ENCODE measurements at places on chromosomes 4 and X.
A peak's percentile ranks its signal among the peaks of the same experiment; 100 is the strongest.

- no peak for DNase-seq
Measured at GRCh38 chrX:152155766-152156310, 17.5 kb upstream of the MAGEA10 start.

DNA sequence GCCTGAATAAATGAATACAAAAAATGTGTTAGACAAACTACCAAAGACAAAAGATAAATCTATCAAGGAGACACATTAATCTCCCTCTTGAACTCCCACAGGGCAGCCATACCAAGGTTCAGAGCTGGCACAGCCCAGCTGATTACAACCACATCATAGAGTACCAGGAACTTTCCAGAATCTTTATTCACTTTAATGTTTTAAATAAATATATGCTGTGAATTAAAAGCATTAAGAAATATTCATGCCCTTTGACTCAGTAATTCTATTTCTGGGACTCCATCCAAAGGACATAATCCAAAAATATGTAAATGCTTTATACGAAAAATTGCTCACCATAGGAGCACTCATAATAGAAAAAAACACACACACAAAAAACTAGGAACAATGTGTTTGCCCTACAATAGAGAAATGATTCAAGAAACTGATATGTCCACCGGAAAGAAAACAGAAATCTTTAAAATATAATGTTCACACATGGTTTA, 126.0 kb downstream of the LDB2 start:
- DNase-seq, result no peak

GRCh38 chr4:47498899-47499298, 13.8 kb downstream of the ATP10D start:
- DNase-seq, result no peak

GRCh38 chrX:153829549-153829798, 870 bp downstream of the PDZD4 start:
- peak; percentile 26 for DNase-seq

- no peak for DNase-seq
Measured at GRCh38 chr4:186820391-186820891, 96.8 kb upstream of the FAT1 start.

- no peak for DNase-seq
Measured at GRCh38 chrX:123835661-123836371, 24.0 kb upstream of the XIAP start.

DNA sequence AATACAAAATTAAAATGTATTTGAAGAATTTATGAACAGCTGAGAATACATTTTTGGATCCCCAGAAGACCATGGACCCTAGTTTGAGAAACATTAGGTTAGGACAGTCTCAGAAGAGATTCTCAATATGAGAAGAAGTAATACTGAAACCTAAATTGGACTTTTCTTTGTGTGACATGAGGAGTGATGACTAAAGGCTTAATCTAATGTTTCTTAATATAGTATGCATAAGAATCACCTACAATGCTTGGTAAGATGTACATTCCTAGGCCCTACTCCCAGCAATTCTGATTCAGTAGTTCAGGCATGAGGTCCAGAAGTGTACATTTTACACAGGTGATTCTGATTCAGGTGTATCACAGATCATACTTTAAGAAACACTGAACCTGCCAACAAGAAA, 31.6 kb upstream of the HUWE1 start:
- DNase-seq, result no peak

GRCh38 chrX:37746218-37746941, 33.5 kb upstream of the CYBB start:
- no peak for DNase-seq

GRCh38 chr4:141348125-141348524, 127.4 kb downstream of the ZNF330 start:
- no peak for DNase-seq

GRCh38 chr4:90184560-90184959, 57.4 kb downstream of the CCSER1 start:
- DNase-seq, result no peak

- no peak for DNase-seq
Measured at GRCh38 chr4:152640058-152640921, 39.5 kb downstream of the TMEM154 start.

- no peak for DNase-seq
Measured at GRCh38 chr4:120816296-120816965, 106.1 kb downstream of the PRDM5 start.

GRCh38 chr4:62528874-62529273, 1328.7 kb downstream of the ADGRL3 start:
- no peak for DNase-seq

DNA sequence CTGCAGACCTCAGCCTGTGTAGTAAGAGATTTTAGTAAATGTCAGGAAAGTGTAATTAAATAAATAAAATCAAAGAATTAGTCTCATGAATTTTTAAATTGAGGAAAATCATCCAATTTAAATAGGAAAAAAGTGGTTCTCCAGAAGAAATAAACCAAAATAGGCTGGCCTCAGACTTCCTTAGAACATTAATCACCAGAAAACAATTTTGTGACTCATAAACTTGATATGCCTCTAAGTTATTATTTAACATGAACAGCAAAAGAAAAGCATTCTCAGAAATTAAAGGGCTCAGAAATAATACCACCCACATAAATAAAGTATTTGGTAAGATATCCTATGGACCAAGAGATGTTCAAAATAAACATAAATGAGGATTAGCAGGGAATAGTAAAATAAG, 14.3 kb downstream of the FAM47B start:
- no peak for DNase-seq

DNA sequence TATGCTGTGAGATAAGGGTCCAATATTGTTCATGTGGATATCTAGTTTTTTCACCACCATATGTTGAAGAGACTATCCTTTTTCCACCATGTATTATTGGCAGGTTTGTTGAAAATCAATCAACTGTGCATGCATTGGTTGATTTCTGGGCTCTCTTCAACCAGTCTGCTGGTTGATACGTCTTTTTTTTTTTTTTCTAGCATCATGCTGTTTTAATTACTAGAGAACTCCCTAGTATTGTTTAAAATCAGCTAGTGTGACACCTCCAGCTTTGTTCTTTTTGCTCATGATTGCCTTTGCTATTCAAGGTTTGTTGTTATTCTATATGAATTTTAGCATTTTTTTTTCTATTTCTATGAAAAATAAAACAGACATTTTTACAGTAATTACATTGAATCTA, 123.9 kb downstream of the SLC7A11 start:
- no peak for DNase-seq

- DNase-seq, result no peak
Measured at GRCh38 chr4:116829187-116829586, 256.2 kb downstream of the TRAM1L1 start.

- no peak for DNase-seq
Measured at GRCh38 chr4:141021397-141022110, 111.7 kb downstream of the RNF150 start.

DNA sequence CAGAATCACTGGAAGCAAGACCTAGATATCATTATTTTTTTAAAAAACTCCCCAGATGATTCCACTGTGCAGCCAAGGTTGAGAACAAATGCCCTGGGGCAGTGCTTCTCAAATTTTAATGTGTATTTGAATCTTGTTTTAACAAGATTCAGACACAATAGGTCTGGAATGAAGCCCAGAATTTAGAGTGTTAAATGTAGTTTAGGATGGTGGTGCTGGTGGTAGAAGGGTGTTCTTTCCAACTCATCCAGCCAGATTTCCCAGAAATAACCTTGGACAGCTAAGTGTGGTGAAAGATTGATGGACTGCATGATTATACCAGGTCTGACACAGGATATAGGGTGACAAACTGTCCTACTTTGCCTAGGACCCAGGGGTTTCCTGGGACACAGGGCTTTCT, 120.1 kb upstream of the MED14 start:
- DNase-seq, result no peak

GRCh38 chrX:9887659-9888297, 79.4 kb upstream of the CLDN34 start:
- no peak for DNase-seq

- DNase-seq, result no peak
Measured at GRCh38 chr4:1413204-1413663, 7.0 kb upstream of the NKX1-1 start.

DNA sequence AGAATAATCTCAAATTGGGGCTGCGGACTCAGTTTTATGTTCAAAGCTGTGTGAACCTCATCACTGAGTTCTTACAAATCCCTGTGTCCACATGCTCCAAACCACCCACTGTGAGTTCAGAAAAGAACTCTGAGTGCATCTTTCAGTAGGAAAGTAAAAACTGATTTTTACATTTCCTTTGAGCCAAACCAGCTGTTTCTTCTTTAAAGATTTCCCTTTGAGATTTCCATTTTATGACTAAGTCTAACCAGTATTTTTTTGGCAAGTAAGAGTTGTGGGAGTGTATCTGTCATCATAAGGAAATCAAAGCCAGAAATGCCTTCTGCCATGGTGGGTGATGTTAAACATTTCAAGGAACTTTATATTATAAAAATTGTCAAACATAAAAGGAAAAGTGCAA, 100.0 kb downstream of the TET2 start:
- DNase-seq, result no peak

DNA sequence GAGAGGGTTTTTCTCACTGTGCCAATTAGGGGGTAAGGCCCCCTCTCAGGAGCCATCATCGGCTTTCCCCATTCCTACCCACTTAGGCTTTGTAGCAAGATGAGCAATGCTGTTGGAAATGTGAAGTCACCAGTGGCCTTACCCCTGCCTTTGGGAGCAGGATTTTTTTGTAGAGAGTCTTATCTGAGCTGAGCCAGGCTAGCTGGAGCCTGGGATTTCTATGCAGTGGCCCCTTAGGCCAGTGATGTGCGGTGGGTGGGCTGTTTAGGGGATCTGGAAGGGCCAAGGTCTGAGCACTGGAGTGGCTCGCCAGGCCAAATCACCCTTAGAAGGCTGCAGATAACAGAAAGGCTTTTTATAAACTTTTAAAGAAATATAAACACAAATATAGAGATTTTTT, 4.2 kb downstream of the CXorf65 start:
- no peak for DNase-seq

DNA sequence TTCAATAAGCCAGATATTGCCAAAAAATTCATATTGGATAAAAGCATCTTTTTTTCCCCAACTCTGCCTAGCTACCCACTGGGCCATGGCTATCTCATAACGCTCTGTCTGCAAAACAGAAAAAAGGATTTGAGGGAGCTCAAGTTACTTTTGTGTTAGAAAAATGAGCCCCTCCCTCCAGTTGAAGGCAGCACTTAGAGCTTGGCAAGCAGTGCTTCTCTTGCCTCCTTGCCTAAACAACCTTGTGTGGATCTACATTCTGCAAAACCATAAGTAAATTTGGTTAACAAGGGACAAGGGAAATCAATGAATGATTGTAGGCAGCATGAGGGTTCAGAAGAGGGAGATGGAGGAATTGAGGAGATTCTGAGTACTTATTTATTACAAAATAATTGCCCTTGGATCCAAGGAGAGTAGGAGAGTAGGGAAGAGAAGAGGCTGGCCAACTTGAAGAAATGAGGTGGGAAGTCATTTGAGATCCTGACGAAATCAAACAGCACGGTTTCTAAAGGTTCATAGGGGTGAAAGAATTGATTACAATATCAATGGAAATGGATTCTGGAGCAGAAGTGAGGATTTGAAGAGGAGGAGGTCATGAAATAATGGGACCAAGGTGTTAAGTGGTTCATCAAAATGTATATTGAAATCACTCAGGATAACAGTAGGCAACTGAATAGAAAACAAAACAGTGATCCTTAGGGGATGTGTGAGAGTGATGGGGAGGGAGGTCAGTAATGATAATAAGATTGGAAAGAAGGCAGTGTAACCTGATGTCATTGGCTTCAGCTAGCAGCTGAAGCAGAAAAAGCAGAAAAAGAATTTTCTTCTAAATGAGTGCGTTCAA, 434.8 kb upstream of the IGFBP7 start:
- no peak for DNase-seq

- DNase-seq, result no peak
Measured at GRCh38 chrX:66717926-66718325, 79.0 kb upstream of the EDA2R start.

GRCh38 chr4:184420402-184420801, 53.9 kb downstream of the IRF2 start:
- no peak for DNase-seq

GRCh38 chr4:26751004-26751403, 109.6 kb upstream of the STIM2 start:
- DNase-seq, result no peak

- DNase-seq, result no peak
Measured at GRCh38 chr4:158808399-158808798, 39.6 kb downstream of the FNIP2 start.

GRCh38 chrX:39674490-39675161, 423.1 kb downstream of the BCOR start:
- no peak for DNase-seq

GRCh38 chrX:141278306-141278705, 36.0 kb upstream of the SPANXC start:
- DNase-seq, result peak; percentile 10

DNA sequence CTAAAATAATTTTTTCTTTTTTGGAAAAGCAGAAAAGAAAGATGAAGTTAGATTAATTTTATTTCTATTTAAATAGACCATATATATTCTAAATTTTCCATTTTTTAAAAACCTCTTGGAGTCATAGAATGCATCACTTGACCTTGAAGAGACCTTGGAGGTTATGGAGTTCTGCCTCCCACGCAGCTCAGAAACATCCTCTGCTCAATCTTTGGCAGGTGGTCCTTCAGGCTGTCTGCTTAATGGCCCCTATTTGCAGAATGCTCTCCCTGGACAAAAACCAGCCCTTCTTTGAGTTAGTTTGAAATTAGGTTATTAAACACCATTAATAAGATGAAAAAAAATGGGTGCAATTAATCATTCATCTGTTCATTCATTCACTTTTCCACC, 194.1 kb upstream of the TLL1 start:
- no peak for DNase-seq
